ENCODE measurements at places on chromosomes 7 and 10.

GRCh38 chr10:88249450-88249849, 333.7 kb downstream of the RNLS start:
- no peak for DNase-seq

DNA sequence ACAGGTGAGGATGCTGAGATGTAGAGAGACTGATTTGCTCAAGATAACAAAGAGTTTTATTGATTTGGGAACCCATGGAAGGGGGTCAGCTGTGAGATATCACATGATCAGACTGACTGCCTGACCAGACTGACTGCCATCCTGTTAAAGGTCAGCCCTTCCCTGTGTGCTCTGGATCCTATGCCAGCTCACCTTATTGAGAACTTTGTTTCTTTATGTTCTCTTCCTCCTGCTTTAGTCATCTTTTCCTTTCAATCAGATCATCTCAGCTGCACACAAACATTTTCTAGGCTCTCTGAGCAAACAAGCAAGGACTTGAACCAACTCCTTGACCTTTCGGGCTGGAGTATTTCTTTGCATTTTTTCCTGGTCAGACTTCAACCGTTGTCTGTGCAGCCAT, 50.0 kb upstream of the MTPN start:
- DNase-seq, result no peak

- DNase-seq, result no peak
Observed at GRCh38 chr10:11782793-11783557, 40.2 kb upstream of the PROSER2 start.

GRCh38 chr7:101701153-101701794, 72.2 kb upstream of the MYL10 start:
- no peak for DNase-seq

- DNase-seq, result no peak
Observed at GRCh38 chr10:91652364-91652763, 19.5 kb upstream of the PPP1R3C start.

DNA sequence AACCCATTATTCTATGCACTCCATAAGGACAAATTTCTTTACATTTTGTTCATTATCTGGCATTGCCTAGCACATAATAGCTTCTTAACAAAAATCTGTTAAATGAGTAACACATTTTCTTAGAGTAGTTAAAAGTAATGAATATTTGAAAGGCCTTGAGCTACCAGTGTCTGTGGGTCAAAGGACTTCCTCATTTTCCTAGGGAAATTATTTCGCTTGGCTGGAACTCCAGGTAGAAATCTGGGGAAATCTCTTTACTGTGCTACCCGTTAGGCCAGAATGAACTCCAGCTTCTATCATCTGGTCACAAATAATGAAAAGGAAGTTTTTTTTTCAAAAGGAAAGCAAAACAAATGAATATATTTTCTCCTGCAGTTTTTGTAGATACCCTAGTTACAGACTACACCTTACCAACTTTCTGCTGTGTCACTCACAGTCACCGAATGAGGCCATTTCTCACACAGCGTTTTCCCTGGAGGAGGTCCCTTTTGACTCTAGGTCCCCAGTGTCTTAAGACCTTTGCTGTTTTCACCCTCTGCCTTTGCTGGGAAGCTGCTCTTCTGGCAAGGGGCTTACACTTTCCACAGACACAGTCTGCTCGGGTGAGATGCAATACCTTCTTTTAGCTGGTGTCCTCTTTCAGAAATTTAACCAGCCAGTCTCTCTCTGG, 1.6 kb downstream of the SAMD9L start:
- DNase-seq, result no peak

GRCh38 chr10:52598936-52599335, 173.6 kb downstream of the MBL2 start:
- no peak for DNase-seq

- no peak for DNase-seq
Observed at GRCh38 chr10:29533696-29534285, 101.0 kb downstream of the SVIL start.
